ENCODE measurements at places on chromosomes 2 and 18.

- DNase-seq, result no peak
These were observed 87.6 kb upstream of the GALNT5 start for GRCh38 chr2:157169889-157170288.

- DNase-seq, result no peak
These were observed 24.5 kb upstream of the PEX13 start for GRCh38 chr2:60992985-60993392.

- no peak for DNase-seq
These were observed 233.5 kb upstream of the ZEB2 start for GRCh38 chr2:144753416-144753815.

DNA sequence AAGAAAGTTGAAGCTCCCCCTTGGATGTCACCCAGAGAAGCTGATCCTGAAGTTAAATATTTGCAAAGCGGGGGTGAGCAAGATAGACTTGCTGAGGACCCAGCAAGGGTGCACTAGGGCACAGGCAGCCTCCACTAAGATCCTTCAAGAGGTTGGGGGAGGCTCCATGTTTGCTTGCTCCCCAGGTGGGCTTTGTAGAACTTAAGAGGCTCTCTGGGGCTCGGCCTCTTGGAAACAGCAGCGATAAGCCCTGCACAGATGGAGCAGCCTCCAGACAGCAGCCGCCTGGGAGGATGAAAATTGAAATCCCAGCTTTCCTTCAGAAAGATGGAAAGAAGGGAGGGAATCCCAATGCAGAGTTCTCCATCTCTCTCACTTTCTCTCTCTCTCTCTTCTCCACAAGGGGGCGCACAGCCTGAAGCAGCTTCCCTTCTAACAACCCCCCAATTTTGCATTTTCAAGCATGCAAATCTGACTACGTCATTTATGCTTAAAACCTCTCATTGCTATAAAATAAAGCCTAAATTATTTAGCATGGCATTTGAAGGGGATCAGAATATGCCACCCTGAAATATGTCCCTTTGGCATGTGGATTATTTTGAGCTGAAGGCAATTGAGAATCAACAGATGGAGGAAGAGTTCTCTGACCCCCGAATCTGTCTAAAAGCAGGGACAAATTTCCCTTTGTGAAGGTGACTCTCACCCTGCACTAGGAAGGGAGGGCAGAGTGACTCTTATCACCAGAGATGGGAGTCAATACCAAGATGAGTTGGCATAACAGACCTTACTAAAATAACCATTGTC is 185.7 kb upstream of the KLHL29 start:
- peak; percentile 74 for DNase-seq

DNA sequence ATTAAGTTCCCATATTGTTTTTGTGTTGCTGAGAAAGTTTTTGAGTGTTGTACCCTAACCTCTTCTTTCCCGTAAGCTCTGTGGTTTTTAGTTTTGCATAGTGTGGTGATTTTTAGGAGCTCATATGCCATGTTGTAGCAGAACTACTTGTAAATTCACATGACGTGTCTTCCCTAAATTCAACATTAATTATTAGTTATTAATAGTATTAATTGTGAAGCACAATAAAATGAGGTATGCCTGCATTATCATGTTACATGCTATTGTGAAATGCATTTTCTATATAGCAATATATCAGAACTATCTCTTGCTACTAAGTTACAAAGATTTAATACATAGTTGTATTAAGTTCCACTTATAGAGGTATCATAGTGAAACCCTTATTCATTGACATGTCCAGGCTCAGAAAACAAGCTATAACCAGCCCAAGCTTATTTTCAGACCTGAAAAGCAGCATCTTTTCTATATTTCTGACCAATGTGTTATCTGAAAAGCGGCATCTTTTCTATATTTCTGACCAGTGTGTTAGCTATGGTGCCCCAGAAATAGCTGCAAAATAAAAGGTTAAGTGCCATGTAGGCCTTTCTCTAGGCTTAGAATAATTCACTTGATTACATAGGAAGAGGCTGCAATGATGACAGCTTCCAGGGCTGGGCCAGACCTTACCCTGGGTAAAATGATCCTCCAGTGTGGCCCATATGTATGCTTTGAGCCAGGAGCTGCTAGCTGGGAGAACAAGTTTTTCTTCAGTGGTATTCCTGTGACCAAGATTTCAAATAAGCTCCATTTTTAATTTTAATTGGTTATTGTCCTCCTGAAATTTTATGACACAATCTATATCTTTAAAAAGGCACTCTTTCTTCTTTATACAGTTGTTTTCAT is 21.6 kb downstream of the EPAS1 start:
- DNase-seq, result no peak
